ENCODE measurements at places on chromosomes 2 and 18.

- no peak for DNase-seq
Observed at GRCh38 chr2:85797921-85798320, 44.1 kb downstream of the ATOH8 start.

DNA sequence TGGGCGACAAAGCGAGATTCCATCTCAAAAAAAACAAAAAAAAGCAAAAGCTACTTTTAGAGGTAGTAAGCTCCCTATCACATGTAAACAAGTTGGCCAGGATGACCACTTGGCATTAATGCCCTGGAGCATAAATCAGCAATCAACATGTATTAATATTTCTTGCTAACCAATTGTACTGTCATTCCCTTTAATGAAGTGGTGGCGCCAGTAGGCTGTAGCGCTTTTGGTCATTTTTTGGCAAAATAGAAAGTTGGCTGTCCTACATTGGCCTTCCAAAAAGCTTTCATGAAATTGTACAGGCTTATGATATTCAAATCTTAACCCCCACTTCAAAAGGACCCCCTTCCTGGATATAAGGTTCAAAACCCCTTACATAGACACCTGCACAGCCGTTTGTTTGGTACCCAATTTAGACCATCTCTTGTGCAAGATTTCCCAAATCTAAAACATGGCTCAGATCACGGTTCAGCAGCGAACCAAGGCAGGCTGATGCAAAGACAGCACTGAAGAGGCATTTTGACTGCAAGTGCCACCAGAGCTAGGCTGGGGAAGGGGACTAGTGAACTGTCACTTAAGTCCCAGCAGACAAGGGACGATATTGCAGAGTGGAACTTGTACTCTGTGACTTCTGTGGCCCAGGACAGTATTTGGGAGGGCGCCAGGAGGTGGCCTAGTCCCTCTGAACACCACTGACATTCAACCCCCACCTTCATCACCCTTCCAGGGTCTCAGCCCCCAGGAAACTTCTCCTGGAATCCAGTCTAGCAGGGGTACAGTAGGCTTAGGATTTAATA is 31.9 kb downstream of the SMAD7 start:
- DNase-seq: peak; percentile 18

GRCh38 chr2:109348671-109349502 is 219.9 kb downstream of the SH3RF3 start:
- DNase-seq: peak; percentile 80

DNA sequence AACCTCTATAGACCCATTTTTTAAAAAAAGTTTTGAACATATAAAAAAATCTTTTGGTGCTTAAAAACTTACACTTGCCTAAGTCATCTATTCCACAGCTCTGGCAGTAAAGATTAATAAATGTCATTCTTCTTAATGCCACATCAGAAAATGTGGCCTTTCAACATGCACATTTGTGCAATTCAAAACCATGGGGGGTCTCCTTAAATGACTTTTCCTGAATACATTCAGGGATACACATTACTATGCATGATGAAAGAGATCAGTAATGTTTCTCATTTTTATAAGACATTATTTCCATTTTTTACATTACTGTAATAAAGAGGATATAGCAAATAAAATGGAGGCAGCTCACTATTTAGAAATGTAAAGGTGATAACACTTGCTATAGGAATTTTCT is 142.3 kb downstream of the RBM43 start:
- no peak for DNase-seq

- DNase-seq: peak; percentile 24
Observed at GRCh38 chr2:73907840-73908452, 15.1 kb downstream of the ACTG2 start.

DNA sequence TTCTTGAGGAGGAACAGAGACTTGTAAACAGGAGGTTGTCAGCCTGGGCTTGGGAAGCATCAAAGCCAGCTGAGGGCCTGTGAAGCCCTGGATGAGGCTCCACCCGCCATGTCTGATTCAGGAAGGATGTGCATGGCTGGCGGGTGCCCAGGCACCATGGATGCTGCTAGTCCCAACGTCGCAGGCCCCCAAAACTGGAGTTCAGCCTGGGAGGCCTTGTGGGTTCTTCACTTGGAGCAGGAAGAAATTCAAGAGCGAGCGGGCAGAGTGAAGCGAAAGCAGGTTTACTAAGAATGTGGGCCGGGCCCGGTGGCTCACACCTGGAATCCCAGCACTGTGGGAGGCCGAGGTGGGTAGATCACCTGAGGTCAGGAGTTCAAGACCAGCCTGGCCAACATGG is 12.1 kb upstream of the PXDN start:
- DNase-seq: no peak

- no peak for DNase-seq
Observed at GRCh38 chr2:211133766-211134165, 577.4 kb downstream of the CPS1 start.
